GM03348 (cell line): ENCODE measurements at places on chromosomes 5 and 9.
A peak's percentile ranks its signal among the peaks of the same experiment; 100 is the strongest.

GRCh38 chr5:142245786-142246185 lies 79.0 kb downstream of the SPRY4 start:
- peak; percentile 25 for DNase-seq

GRCh38 chr9:16921855-16922254 lies 51.4 kb upstream of the BNC2 start:
- DNase-seq: peak; percentile 22

- peak; percentile 37 for DNase-seq
Measured at GRCh38 chr5:81397176-81397575, 3.2 kb upstream of the ACOT12 start.

- no peak for DNase-seq
Measured at GRCh38 chr5:570446-570845, 41.7 kb upstream of the CEP72 start.

GRCh38 chr5:176995122-176995490 lies 11.5 kb downstream of the UIMC1 start:
- DNase-seq: no peak

- DNase-seq: peak; percentile 45
Measured at GRCh38 chr9:81529556-81530193, 159.7 kb downstream of the TLE1 start.

- peak; percentile 36 for DNase-seq
Measured at GRCh38 chr5:156934450-156935211, 28.4 kb downstream of the TIMD4 start.

- DNase-seq: no peak
Measured at GRCh38 chr5:28743025-28743715, 1704.8 kb upstream of the CDH9 start.

DNA sequence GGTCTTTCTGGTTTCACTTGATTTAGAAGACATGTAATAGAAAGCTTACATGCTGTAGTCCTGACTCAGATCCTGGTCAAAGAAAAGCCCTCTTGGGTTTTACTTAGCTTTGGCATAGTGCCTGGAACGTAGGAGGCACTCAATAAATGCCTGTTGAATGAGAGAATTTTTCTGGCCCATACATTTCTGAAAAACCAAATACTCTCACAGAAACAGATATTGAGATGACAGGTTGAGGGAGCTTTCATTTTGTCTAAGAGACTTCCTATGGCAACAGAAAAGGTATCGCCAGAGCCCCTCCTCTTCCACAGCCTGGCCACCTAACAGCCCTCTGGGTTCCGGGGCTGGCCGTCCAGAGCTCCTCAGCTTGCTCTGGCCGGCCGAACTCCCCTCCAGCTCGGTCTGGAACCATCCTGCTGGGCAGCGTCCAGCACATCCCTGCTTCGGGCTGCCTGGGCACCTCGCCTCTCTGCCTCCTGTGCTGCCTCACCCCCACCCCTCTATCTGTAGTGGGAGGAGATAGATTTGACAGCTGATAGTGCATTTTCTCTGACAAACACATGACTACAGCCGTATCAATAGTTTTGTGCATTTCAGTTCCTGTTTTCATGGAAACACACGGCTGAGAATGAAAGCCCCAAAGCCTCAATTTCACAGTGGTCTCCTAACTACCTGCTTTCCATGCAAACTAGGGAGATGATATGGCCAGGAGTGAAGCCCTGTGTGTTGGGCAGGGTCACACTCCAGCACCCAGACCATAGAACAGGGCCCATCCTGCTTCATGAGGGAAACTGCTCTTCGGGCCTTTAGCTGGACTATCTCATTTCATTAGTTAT lies 1.1 kb downstream of the IL4 start:
- peak; percentile 92 for DNase-seq

- no peak for DNase-seq
Measured at GRCh38 chr5:106646106-106646505, 1024.6 kb downstream of the EFNA5 start.

GRCh38 chr5:43279548-43280274 lies 33.5 kb downstream of the HMGCS1 start:
- DNase-seq: no peak
